ENCODE measurements at places on chromosomes 16 and 17.

- no peak for DNase-seq
Measured at GRCh38 chr17:78082988-78083387, 45.6 kb downstream of the TMC6 start.

DNA sequence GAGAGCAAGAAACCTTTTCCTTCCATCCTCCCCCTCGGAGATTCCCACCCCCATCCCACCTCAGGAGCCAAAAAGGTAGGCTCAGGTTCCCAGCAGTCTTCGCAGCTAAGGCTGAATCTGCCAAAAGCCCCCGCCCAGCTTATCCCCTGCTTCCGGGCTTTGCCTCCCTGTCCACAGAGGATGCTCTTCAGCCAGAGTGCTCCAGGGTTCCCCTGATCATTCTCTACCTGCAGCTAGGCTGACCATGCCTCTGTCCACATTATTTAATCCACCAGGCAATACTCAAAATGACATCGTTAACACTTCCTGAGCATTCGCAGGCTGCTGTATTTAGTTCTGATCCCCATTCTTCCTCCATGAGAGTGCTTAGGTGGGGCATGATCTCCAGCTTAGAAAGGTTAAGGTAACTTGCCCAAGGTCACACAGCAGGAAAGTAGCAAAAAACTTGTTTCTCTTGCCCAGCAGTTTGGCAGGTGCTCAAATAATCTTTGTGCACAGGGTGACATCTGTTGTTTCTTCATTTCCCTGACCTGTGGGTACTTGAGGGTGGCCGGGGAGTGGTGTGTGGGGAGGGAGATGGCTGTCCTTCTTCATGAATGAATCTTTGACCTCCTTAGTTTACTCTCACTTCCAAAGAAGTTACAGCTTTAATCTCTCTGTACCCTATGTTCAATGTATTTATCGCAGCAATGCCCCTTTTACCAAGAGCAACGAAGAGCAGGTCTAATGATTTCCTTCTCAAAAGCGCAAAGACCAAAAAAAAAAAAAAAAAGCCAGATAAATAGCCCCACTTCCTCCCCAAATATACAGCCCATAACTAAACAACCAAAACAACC is 848 bp upstream of the TBKBP1 start:
- DNase-seq, result no peak

- no peak for DNase-seq
Measured at GRCh38 chr17:68803164-68803929, 151.8 kb downstream of the ABCA8 start.

DNA sequence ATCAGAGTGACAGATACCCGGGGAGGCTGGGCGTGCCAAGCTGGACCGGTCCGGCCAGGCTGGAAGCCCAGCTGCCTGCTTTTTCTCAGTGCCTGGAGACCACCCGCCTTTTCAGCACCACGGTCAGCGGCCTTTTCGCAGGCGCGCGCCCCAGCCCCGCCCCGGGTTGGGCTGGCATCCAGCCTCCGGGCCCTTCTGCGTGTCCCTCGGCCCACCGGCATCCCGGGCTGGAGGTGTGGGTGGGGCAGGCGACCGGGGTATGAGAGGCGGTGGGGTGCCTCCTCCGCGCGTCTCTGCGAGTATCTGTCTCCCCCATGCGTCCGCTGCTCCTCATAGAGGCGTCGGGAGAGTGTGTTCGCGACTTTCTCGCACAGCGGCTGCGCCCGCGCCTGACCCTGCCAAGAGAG is 102.5 kb downstream of the MRM1 start:
- DNase-seq, result no peak

- DNase-seq, result no peak
Measured at GRCh38 chr17:75941442-75941819, 589 bp upstream of the FBF1 start.

GRCh38 chr17:35865412-35866340 is 3.0 kb downstream of the HEATR9 start:
- no peak for DNase-seq

DNA sequence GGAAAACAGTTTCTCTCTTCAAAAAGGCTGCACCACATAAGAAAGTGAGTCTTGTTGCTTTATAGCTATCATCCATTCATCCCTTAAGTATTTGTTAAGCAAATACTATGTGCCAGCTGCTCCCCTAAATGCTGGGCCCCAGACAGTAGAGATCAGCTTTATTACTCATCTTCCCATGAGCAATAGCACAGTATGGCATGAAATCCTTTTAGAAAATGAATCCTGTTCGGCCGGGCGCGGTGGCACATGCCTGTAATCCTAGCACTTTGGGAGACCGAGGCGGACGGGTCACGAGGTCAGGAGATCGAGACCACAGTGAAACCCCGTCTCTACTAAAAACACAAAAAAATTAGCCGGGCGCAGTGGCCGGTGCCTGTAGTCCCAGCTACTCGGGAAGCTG is 99.5 kb downstream of the MYO1D start:
- DNase-seq, result no peak

- no peak for DNase-seq
Measured at GRCh38 chr17:19703828-19704613, 12.4 kb downstream of the SLC47A2 start.

DNA sequence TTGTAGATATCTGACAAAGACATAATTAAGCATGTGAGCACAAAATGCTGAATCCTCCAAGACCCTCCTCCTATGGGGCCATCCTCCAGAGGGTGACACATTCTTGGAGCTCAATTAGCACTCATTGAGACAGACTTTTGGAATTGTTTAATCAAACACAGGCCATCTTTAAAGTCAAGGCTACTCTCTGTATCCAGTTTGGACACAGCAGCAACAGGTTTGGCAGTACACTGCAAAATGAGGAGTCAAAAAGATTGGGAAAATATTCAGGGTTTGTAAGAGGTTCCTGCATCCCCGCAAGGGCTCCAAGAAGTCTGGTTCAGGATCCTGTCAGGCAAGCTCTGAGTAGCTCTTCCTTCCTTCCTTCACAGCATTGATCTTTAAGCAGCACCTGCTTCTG is 1.3 kb downstream of the ITFG1 start:
- DNase-seq, result no peak

GRCh38 chr16:87946596-87947347 is 4.5 kb upstream of the BANP start:
- DNase-seq, result no peak

GRCh38 chr16:20260215-20261009 is 66.9 kb downstream of the GP2 start:
- no peak for DNase-seq

- no peak for DNase-seq
Measured at GRCh38 chr17:61508912-61509311, 56.7 kb downstream of the TBX4 start.

GRCh38 chr17:17161121-17161520 is 45.0 kb downstream of the PLD6 start:
- DNase-seq, result no peak

GRCh38 chr16:77617553-77617952 is 104.8 kb upstream of the NUDT7 start:
- no peak for DNase-seq

DNA sequence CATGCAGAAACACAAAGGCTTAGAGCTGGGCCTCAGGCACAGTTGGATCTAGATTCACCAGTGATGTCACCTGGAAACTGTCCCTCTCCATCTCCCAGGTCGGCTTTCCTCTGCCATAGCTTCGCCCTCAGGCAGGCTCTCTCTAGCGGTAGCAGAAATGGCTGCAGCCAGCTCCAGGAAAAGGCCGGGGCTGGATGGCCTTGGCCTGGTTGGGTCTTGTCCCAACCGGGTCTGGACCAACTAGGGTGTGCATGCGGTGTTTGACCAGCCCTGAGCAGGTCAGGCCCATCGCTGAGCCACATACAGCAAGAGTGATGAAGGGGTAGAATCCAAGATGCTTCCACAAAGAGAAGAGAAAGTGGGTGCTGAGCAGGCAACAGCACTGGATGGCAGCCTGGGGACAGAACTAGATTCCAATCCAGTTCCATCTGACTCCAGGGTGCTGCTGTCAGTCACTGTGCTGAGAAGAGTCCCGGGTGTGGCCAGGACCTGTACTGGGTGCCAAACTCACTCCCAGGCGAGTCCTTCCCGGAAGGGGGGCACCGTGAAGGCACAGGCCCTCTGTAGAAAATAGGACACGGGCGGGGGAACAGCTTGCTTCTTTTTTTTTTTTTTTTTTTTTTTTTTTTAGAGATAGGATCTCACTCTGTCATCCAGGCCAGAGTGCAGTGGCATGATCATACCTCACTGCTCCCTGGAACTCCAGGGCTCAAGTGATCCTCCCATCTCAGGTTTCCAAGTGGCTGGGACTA is 51.8 kb downstream of the SOCS3 start:
- no peak for DNase-seq

DNA sequence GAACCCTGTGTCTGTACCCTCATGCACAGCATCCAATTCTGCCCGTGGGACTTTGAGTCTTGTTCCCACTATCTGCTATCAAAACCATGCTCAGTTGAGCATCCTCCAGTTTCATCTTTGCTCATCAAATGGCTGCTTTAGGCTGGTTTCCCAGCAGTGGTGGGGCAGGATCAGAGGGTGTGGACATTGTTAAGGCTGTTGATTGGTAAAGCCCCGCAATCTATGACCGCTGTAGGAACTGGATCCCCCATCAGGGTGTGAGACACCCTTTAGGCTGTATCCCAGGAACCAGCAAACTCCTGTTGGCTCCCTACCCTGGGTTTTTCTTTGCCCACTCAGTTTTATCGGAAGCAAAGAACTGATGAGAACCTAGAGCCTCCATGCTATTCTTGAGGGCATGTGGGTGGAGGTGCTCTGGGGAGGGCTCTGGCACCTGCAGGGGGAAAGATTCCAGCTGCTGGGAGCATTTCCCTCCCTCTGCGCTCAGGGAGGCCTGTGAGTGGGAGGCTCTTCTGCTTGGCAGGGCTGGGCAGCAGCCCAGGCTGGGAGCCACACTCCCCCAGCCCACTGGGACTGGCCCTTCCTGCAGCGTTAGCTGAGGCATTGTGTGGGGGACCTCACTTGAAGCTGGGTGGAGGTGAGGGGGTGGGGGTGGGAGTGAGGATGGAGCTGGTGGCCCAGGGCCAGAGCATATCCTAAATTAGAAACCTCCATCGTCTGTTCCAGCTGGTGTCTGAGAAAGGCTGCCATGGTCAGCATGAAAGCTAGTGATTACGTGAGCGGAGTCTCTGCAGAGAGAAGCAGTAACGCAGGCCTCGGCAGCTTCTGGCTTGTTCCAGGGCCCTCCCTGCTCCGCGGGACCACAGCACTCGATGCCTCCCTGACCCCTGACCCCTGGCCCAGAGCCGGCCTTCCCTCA is 160.6 kb downstream of the IRF8 start:
- DNase-seq, result no peak
